CD4-positive, alpha-beta T cell treated with Interleukin-17A for 4 hours (primary cell): ENCODE measurements at places on chromosomes 1 and 21.

DNA sequence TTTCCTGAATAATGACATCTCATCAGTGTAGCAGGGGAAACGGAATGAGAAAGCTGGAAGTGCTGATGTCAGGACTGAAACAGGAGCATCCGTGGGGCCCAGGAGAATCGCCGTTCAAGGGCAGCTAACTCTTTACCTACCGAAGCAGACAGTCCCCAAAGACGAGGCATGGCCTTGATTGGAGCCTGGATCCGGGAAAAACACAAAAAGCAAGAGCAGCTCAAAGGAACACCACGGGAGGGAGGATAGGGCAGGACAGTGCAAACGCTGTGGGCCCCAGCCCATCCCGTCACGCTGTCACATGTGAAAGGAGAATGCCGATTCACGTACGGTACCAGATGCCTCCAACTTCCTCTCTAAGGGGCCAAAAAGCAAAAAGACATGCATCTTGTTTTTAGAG, 34.9 kb downstream of the WNT9A start:
- DNase-seq, result no peak

- DNase-seq, result no peak
Observed at GRCh38 chr21:38081708-38082107, 165.5 kb upstream of the KCNJ6 start.

DNA sequence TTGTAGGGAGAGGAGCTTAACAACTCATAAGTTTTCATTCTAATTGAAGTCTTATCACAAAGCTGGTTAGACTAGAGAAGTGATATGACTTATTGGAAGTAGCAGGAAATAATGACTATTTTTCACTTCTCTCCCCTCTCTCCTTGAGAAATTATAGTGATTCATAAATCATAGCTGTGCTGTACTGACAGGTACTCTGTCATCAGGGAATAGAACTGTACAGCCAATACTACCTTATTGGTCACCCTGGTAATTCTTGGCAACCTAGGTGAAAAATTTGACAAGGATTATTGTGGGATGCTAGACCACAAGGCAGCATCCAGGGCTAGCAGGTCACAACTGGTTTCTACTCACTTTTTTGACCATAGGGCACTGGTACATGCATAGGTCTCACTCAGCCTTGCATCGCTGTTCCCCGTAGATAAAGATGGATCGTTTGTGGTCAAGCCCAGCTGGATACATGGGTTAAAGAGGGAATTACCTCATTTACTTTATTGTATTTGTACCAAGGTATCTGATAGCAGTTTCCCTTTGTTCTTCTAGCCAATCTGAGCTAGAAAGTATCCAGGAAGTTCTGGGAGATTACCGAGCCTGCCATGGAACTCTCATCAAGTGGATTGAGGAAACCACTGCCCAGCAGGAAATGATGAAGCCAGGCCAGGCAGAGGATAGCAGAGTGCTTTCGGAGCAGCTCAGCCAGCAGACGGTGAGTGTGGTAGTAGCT, 113.6 kb downstream of the MACF1 start:
- DNase-seq, result no peak

GRCh38 chr1:3610527-3611169, 660 bp downstream of the MEGF6 start:
- no peak for DNase-seq

DNA sequence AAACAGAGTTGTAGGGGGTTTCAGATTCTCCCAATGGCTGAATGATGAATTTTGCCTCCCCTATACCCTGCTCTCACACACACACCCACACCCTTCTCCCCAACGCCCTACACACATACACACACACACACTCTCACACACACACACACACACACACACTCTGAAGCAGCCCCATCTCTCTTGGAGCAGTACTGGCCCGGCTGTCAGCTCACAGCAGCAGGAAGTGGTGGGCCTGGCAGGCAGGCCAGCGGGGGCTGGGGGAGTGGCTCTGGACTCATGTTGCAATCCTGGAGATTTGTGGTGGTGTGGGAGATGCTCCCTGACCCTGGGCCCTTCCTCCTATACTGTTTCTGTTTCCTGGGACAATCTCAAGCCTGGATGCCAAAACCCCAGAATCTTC, 2.2 kb downstream of the IKBKE start:
- DNase-seq, result peak; percentile 49

GRCh38 chr1:203593723-203594122, 32.9 kb upstream of the ATP2B4 start:
- DNase-seq, result peak; percentile 73

GRCh38 chr1:246065592-246065991, 441.5 kb downstream of the SMYD3 start:
- DNase-seq, result no peak
